ENCODE measurements at places on chromosomes 5 and 9.

DNA sequence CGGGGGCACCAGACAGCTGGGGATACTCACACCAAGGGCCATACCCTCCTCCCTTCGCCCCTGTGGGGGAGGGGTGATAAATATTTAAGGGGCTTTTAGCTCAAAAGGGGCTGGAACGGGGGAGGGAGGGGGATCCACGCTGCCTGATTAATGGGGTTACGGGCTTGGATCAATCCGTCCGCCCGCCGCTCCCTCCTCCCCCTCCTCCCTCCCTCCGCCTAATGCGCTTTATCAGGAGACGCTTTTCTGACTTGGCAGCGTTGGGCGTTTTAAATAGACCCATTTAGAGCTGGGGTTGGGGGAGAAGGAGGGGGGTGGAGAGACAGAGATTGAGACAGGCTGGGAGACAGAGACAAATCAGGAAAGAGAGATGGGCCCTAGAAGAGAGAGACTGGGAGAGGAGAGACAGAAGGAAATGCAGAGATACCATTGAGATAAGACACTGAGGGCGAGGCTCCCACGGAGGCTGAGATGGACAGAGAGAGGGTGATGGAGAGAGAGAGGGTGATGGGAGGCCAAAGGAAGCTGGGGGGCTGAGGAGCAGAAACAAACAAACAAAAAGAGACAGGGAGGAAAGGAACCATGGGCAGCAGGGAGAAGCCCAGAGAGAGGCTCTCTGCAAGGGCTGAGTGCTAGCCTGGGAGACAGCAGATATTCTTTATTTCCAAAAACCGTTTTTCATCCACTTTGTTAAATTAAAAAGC, 10.3 kb downstream of the CNTFR start:
- DNase-seq, result no peak

- DNase-seq, result no peak
Observed at GRCh38 chr9:962023-962422, 14.4 kb upstream of the DMRT3 start.

- DNase-seq, result no peak
Observed at GRCh38 chr9:120463765-120464164, 116.2 kb downstream of the CDK5RAP2 start.

DNA sequence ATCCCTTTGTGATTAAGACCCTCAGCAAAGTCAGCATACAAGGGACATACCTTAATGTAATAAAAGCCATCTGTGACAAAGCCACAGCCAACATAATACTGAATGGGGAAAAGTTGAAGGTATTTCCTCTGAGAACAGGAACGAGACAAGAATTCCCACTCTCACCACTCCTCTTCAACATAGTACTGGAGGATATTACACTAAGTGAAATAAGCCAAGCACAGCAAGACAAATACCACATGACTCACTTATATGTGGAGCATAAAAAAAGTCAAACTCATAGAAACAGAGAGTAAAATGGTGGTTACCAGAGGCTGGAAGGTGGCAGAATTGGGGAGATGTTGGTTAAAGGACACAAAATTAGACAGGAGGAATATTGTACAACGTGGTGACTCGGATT, 118.1 kb upstream of the NFIL3 start:
- no peak for DNase-seq

GRCh38 chr5:171310212-171310818, 1.3 kb downstream of the TLX3 start:
- no peak for DNase-seq

DNA sequence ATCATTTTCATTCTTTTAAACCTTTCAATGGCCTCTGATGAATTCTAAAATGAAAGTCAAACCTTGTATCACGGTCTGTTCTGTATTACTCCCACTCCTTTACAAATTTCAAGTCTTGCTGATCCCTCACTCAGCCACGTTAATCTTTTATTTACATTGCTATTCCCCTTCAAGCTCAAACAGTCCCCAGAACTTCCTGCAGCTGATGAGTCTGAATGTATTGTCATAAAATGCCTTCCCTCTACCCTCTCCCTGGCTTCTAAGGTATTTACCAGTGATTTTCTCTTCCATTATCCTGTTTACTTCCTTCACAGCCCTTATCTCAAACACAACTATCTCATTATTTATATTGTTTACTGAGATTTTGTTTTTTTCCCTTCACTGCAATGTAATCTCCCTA, 562.3 kb upstream of the C9orf72 start:
- no peak for DNase-seq

- no peak for DNase-seq
Observed at GRCh38 chr5:58484505-58484904, 6.7 kb upstream of the GAPT start.

DNA sequence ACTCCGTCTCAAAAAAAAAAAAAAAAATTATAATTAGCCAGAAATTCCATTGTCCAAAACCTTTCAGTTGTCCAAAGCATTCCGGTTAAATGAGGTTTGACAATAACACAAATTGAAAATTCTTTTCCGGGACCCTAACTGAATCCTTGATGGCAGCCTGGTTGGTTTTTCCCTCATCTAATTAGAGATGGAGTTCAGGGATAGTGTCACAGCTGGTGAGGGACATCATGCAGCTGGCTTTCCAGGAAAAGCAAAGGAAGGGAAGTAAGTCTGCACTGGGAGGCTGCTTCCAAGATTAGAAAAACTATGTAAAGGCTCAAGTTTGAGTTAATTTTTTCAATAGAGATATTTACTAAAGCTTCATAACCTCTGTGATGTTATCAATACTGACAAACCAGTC, 195.4 kb downstream of the ADAMTS12 start:
- no peak for DNase-seq

DNA sequence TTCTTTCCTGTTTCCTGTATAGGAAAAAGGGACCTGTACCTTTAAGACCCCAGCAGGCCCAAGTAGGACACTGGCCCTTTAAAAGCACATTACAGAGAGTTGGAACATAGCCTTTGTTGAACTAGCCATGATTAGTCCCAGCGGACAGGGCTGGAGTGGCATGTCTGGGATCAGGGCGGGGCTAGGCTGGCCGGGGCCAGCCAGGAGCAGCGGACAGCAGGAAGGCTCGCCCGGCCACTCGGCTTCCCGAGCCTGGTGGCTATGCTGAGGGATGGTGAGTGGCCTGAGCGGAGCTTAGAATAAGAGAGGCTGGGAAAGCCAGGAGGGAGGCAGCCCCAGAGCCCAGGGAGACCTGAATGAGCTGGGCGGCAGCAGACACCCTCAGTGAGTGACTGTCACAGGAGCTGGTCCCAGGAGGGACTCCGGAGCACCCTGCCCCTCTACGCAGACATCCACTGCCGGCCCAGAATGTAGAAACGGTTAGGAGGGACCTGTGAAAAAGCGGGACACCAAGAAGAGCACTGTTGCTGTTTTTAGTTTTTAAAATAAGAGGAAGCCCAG, 92.1 kb downstream of the DAB2IP start:
- DNase-seq, result no peak

GRCh38 chr5:41093803-41094202, 22.7 kb upstream of the MROH2B start:
- DNase-seq, result no peak

DNA sequence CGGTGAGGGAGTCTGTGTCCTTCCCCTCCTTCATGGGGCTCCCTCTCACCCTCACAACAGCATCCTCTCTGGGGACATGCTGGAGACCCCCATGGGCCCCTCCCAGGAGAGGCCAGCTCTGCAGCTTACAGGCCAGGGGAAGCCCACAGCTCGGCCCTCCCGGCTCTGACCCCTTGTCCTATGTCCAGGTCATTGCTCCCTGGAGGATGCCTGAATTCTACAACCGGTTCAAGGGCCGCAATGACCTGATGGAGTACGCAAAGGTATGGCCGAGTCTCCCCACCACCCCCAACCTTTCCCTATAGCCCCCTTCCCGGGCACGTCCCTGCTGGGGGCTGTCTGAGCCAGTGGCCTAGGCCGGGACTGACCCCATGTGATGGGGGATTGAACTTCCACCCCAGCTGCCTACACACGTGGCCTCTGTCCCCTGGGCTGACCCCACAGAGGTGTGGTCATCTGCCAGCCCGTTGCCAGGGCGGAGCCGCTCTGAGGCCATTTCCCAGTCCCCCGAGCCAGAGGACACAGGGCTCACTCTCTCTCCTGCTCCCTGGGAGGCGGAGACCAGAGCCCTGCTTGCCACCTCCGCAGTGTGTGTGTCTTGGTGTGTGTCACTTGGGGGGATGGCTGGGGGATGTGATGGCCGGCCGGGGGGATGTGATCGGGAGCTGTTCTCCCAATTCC, 21.9 kb downstream of the ASS1 start:
- DNase-seq, result no peak

- DNase-seq, result no peak
Observed at GRCh38 chr9:87497604-87498045, at the start of gene DAPK1. Gene DAPK1, plus strand, starts transcription at chr9:87497867. Its CDS starts 1,211 bp downstream, at chr9:87499078.

- no peak for DNase-seq
Observed at GRCh38 chr9:129939431-129939830, 103.6 kb downstream of the FNBP1 start.

DNA sequence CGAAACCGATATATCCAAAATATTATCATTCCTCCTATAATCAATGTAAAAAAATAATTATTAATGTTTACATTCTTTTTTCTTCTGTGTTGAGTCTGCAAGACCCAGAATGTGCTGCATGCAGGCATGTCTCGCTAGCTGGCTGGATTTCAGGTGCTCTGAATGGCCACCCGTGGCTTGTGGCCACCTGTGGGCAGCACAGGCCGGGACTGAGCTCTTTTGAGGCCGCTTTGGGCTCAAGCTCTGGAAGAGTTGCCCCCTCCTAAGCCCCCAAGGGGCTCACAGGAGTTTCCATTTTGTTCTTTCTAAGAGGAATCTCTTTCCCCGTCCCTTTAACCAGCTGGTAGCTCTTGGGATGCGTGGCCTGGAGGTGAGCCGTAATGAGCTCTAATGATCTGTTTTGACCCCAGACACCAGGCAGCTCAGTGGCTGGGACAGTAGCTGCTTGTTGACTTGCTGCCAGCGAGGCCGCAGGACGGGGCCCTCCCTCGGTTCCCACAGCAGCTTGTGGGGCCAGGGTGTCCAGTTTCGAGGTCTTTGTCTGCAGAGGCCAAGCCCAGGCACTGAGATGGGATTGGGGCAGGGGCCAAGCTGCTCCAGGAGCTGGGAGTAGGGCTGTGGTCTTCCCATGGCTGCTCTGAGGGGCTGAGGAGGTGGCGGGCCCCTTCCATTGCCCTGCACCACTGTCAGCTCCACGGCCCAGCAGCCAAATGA, 20.8 kb downstream of the ASS1 start:
- DNase-seq, result no peak

- DNase-seq, result no peak
Observed at GRCh38 chr9:7892975-7893374, 93.4 kb upstream of the DMAC1 start.

DNA sequence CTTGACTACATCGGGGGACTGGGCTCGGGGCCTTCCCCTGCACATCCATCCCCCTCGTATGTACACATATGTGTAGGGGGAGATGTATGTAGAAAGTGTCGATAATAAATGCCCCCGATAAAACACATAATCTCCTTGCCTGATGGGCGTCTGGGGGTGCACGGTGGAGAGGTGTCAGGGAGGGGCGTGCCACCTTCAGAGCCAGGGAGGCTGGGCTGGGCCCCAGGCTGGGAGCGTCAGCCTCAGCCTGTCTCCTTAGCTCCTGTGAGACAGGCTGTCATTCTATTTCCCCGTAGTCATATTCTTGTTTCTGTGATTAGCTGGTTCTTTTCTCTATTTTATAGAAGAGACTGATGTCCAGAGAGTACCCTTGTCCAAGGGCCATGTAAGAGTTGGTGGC, 4.7 kb upstream of the RXRA start:
- no peak for DNase-seq

DNA sequence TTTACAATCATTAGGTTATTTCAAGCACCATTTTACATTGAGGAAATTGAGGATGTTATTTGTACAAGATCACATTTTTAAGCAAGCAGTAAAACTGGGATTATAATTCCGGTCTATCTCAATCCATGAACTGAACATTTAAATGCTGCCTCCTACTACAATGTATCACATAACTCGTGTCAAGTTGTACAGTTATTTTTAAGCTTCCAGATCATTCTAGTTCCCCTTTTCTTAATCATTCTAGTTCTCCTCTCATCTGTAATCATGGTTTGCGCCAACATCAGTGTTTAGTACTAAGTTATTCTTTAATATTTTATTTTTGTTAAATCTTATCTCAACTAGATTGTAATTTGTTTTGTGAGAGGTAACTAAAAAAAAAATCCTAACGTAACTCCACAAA, 2.4 kb upstream of the UHRF2 start:
- DNase-seq, result no peak

GRCh38 chr9:133351908-133352634, 4.1 kb downstream of the RPL7A start:
- DNase-seq, result no peak

DNA sequence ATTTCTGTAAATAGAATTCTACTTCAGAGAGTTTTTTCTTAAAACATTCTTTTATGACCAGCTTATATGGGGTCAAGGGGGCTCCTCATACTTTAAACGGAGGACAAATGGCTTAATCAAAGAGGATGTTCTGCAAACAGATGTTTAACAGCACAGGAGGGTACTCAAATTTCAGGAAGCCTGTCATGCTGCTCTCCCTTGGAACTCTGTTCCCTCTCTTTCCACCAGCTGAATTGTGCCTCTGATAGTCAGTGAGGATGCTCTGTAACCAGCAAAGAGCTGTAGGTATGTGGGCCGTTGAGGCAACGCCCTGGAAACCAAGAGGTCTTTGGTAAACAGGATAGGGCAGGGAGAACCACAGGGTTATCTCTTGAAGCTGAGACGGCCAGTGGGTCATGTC, 161.1 kb downstream of the C5orf15 start:
- DNase-seq, result no peak

Measured in stimulated activated CD8-positive, alpha-beta memory T cell treated with anti-CD3 and anti-CD28 coated beads, Interleukin-15, amount 100 ng/mL, for 4 hours (primary cell).